Epithelial cell of prostate (primary cell): ENCODE measurements at places on chromosomes 13 and 19.

DNA sequence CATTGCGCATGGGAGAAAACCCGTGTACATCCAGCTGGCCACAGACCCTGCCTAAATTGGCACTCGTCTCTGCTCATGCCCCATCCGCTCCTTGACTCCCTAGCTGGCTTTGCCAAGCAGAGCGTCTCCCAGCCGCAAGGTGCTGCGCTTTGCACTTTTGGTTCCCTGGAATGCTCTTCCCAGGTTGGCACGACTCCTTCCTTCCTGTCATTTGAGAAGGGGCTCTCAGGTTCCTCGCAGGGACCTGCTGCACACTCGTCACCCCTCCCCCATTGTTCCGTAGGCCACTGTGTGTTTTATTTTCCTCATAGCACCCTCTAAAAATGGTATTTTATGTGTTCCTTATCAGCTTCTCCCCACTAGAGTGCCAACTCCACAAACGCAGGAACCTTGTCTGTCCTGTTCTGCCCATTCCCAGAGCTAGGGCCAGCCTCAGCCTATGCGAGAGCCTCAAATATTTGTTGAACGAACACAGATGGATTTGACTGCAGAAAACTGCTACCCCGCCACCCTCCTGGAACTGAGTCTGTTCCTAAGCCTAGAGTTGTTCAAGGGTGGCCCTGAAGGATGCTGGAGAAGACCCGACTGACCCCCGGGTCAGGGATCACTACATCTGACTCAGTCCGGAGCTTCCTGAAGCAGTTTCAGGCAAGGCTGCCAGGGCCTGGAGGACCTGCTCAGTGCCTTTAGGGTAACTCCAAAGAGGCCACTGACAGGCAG lies 8.4 kb upstream of the CEBPA start:
- DNase-seq, result no peak

GRCh38 chr13:43720780-43721397 lies 65.9 kb downstream of the ENOX1 start:
- peak; percentile 27 for DNase-seq

- no peak for DNase-seq
These were observed 31.5 kb upstream of the HIF3A start for GRCh38 chr19:46265217-46265828.

GRCh38 chr19:11265785-11266236 lies 3.5 kb upstream of the DOCK6 start:
- peak; percentile 74 for DNase-seq

DNA sequence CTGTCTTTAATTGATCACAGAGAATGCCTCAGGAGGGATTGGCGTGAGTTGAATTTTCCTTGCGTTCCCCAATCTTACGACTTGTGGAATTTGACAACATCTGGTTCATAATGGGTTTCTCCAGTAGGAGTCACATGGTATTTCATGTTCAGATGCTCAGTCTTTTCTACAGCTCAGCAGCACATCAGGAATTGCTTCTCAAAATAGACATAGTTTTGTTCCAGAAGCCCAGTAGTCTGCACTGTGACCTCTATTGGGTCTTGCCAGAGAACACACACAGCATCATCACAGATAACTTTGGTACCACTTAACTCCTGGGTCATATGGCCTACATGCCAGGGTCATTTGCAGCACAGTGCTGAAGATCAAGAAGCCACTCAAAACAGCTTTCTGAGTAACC lies 282.5 kb upstream of the HTR2A start:
- DNase-seq, result no peak

DNA sequence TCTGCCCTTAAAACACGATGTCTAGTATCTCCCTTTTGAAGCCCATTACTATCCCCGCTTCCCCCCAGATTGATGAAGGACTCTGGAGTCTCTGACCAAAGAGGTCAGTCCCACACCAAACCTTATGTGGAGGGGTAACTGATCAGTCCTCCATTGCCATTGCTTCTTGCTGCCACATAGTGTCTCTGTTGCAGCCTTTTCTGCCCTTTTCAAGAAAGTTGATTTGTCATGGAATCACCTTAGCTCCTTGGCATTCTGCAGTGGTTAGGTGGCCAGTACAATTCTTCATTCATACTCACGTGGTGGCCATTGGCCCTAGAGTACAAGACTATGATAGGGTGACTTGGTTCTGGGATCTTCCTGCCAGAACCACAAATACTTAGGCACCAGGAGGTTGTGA lies 8.4 kb upstream of the HTR2A start:
- DNase-seq, result no peak

DNA sequence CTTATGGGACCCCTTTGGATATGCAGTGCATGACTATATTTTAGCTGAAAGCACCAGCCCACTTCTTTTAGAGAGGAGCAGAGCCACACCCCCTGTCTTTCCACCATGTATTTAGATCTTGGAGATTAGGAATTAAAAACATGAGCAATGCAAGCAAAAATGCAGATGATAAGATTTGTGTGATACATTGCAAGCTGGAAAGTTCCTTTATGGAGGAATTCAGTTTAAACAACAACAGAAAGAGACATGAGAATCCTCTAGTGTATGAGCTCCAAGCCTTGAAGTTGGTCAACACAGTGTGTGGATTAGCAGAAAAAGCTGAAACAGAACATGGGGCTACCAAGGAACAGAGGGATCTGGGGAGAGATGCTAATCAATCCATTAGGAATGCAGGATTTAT lies 529.8 kb upstream of the NBEA start:
- no peak for DNase-seq

DNA sequence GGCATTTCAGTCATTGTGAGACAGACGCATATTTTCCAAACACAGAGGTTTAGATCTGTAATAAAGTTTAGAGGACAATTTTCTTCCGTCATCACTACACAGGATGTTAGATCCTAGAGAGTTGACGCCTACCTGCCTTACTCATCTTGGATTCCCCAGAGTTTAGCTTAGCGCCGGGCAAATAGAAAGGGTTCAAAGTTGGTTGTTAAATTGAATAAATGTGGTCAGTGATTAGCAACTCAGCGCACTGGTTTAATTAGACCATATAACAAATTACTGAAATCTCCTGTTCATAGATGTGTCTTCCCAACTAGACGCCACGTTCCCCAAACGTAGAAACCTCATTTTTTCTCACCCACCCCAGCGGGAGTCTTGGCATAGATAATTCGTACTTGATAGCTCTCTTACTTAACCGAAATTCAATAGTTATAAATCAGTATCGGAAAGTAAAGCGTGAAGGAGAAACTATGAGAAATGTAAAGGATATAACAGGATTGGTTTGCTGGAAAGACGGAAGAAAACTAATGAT lies 726 bp upstream of the UFM1 start:
- DNase-seq, result no peak

DNA sequence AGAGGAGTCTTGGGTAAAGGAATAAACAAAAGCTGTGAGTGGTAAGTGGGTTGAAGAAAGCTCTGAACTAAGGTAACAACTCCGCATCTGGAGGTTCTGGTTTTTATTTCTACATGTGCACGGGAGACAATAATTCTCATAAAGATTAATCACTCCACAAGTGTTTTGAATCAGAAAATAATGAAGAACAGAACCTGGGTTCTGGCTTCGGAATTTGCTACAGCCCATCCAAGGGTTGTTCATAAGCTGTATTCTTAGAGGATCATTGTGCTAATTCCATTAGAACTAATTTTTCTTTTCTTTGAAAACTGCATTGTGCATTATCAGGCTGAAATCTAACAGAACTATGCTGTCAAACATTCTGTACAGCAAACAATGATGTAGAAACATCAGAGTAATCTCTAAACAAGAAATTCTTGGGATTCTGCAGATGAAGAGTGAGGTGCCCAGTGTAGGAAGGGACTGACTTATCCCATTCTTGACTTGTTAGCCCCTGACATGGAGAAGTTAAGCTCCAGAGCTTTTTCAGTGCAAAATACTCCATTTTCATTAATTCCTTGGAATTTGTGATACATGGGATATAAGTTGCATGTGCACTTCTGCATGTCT lies 368.2 kb downstream of the COG6 start:
- no peak for DNase-seq

- DNase-seq, result no peak
These were observed 1315.4 kb downstream of the PCDH9 start for GRCh38 chr13:65914716-65915115.

DNA sequence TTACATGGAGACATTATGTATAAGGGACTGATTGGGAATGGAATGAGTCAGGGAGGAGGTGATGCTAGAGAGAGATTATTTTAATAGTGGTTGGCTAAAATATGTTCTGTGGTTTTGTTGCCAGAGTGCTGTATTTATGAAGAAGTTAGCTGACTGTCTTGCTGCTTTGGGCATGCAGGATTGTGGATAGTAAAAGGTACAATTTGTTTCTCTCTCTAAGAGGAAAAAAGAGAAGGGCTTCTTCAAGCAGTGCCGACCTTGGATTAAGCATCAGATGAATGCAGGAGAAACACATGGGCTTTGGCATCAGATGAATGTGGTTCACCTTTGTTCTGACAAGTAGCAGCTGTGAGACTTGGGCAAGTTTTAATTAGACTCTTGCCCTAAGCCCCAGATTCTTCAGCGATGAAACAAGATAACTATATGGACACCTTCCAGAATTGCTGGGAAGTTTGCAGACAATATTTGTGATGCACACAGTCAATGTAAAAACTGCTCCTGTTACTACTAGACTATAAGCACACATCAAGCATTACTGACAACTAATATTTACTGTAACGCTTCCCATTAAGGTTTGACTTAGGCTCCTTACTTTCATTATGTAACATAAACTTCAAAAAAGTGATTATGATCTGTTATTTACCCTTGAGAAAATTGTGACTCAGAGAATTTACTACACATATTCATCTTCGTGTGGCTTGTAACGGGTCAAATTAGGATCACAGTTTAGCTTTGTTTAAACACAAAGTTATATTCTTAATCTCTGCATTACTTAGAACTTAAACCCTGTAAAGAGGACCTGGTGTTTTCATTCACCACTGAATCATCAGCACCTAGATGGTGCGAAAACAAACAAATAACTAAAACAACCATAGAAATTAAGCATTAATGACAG lies 824.0 kb downstream of the PCDH9 start:
- peak; percentile 33 for DNase-seq

- DNase-seq, result no peak
These were observed 46.6 kb upstream of the TSC22D1 start for GRCh38 chr13:44622708-44623107.

- no peak for DNase-seq
These were observed 35.8 kb upstream of the CD70 start for GRCh38 chr19:6626764-6627163.

DNA sequence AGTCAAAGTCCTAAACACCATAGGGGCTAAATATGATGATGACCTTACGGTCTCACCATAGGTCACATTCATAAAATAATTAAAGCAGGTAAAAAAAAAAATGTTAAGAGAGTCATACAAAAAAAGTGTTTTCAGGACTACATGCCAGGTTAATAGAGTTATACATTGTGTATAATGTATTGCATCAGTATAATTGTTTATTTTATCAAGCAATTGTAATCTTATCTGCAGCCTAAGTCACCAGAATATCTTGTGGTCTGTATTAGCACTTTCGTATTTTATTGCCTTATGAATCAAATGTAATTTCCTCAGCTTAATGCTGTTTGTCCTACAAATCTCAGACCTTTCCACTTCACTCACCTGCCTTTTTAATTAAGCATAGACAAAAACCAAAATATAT lies 972.9 kb upstream of the PCDH20 start:
- DNase-seq, result no peak

GRCh38 chr13:29115842-29116241 lies 295.7 kb downstream of the MTUS2 start:
- DNase-seq, result no peak

DNA sequence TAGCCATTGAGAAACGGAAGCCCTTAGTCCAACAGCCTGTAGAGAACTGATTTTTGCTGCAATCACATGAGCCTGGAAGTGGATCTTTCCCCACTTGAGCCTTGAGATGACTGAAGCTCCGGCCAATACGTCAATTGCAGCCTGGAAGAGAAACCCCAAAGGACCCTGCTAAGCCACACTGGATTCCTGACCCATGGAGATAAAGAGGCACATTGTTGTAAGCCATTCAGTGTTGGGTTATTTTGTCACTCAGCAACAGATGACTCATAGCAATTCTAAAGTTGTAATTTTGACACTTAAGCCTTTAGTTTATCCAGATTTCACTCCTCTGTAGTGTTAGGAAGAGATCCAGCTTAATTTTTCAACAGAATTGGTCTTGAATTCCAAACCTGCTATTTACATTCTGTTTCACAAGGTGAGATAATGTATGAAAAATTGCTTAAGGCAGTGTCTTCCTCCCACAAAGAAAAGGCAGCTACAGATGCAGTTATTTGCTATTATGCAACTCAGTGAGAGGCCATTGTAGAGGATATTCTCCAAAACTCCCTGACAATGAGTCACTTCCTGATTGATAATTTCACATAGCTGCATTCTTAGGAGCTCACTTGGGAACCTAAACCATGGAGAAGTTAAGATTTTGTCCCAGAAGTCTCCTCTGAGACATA lies 59.4 kb upstream of the TSHZ3 start:
- peak; percentile 24 for DNase-seq

- no peak for DNase-seq
These were observed 45.9 kb downstream of the MBD3L1 start for GRCh38 chr19:8877854-8878705.

GRCh38 chr19:41960973-41961372 lies 1.9 kb upstream of the RABAC1 start:
- no peak for DNase-seq

- no peak for DNase-seq
These were observed 310.4 kb downstream of the FOXO1 start for GRCh38 chr13:40356011-40356410.

DNA sequence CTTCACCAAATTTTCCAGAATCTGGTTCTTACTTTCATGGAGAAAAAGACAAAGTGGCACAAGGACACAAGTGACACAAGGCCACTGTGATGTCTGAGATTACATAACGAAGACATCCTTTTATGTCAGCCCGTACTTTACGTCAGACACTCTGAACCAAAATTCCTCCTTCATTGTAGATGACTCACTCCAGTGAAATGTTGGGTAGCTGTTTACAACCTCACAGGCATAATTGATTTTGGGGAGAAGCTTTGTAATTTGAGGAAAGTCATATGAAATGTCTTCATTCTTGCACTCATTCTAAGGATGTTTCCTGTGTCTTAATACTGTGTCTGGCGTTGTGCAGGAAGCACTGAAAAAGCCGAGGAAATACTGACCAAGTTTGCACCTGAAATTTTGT lies 20.0 kb upstream of the LGALS14 start:
- no peak for DNase-seq

DNA sequence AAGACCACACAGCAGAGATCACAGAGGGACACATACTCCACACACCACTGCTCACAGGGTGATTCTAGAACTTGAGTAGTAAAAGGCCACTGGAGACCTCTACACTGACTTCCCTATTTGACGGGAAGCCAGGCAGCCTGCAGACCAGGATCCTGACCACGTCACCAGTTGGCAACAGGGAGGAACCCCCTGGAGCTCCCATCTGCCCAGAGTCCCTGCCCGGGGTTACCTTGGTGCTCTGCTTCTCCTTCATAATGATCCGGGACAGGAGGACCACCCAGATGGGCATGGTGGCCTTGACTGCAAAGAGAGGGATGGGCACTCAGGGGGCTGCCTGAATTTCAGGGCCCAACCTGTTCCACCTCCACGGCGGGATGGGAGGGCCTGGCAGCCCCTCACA lies 932 bp downstream of the SLC35E1 start:
- no peak for DNase-seq
